ENCODE measurements at places on chromosomes 7 and 10. TPM values are rescaled to one million over a fixed set of nuclear protein-coding genes. Genes with fewer than 3 reads are reported as not detected.

Gene ADAP1
- total RNA-seq: 77.3 TPM

Gene CCSER2
- 74.5 TPM for total RNA-seq

Gene CDK14
- 0.20 TPM for total RNA-seq

Gene HECW1
- not detected for total RNA-seq

Gene CALHM3
- not detected for total RNA-seq

Gene GJD4
- not detected for total RNA-seq

Gene HOXA13
- not detected for total RNA-seq

Gene ASNS
- total RNA-seq: 94.9 TPM

Gene CTAGE4
- total RNA-seq: 1.4 TPM

Gene OLAH
- total RNA-seq: not detected

Gene PCGF5
- 57.0 TPM for total RNA-seq

Gene SPDYE1
- total RNA-seq: not detected

Gene CYP3A5
- total RNA-seq: not detected

Gene SLC16A12
- not detected for total RNA-seq

Gene PCDH15
- total RNA-seq: not detected

Gene CALHM1
- total RNA-seq: not detected

Gene ZNF12
- 18.8 TPM for total RNA-seq

Gene PTPRN2
- 0.42 TPM for total RNA-seq

Gene FAM24B
- total RNA-seq: 10.1 TPM

Gene AGBL3
- total RNA-seq: 2.5 TPM

Gene SRI
- total RNA-seq: 255 TPM

Gene BMPER
- total RNA-seq: not detected

Gene CPED1
- 0.09 TPM for total RNA-seq

Gene SCD
- 45.3 TPM for total RNA-seq

Gene VAX1
- total RNA-seq: not detected

Gene CPN1
- not detected for total RNA-seq

Gene CUBN
- 0.92 TPM for total RNA-seq

Gene PRXL2A
- 8.1 TPM for total RNA-seq

Gene AKR1C4
- total RNA-seq: not detected

Gene IGFBP3
- 3.5 TPM for total RNA-seq

Gene MINDY4
- 2.6 TPM for total RNA-seq

Gene MCMBP
- total RNA-seq: 137 TPM

Gene KDM7A
- total RNA-seq: 8.2 TPM

Gene VGF
- total RNA-seq: 0.13 TPM

Gene TMEM139
- total RNA-seq: 0.90 TPM

Gene AMZ1
- total RNA-seq: 0.07 TPM

Gene LBX1
- not detected for total RNA-seq

Gene SUN3
- total RNA-seq: not detected

Gene RBM48
- 18.0 TPM for total RNA-seq

Gene LIPM
- total RNA-seq: not detected

Gene TMEM176A
- total RNA-seq: 0.26 TPM

All from CD8-positive, alpha-beta memory T cell (primary cell).